Large intestine (tissue), 12 donors: ENCODE measurements at places on chromosomes 4 and X.

GRCh38 chrX:109390556-109390955 is 91.3 kb downstream of the GUCY2F start:
- DNase-seq, result no peak

GRCh38 chrX:118570209-118570608 is 74.6 kb downstream of the DOCK11 start:
- DNase-seq, result no peak

DNA sequence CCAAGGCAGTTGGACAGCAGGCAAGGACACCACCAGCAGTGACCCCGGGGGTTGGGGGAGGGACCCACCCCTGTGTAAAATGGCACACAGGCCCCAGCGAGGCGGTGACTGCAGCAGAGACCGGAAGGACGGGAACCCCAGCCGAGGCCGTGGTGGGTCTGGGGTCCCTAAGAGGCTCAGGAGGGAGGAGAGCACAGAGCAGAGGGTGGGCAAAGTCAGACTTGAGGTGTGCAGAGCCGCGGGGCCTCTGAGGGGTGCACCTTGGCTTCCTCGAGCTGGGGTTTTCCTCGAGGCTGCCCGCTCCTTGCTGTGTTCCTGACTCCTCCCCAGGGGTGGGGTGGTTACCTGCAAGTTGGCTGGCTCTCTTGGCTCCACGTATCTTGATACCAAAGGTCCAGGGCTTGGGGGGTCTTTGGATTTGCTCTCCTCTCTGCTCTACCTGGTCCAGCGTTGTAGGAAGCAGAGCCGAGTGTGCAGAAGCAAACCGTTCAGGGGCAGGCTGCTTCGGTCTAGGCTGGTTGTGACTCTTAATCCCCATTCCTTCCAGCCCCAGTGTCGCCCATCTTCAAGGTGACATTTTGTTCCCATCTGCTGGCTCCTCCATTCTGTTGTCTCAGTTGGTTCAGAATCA is 37.9 kb upstream of the SORCS2 start:
- DNase-seq, result no peak

DNA sequence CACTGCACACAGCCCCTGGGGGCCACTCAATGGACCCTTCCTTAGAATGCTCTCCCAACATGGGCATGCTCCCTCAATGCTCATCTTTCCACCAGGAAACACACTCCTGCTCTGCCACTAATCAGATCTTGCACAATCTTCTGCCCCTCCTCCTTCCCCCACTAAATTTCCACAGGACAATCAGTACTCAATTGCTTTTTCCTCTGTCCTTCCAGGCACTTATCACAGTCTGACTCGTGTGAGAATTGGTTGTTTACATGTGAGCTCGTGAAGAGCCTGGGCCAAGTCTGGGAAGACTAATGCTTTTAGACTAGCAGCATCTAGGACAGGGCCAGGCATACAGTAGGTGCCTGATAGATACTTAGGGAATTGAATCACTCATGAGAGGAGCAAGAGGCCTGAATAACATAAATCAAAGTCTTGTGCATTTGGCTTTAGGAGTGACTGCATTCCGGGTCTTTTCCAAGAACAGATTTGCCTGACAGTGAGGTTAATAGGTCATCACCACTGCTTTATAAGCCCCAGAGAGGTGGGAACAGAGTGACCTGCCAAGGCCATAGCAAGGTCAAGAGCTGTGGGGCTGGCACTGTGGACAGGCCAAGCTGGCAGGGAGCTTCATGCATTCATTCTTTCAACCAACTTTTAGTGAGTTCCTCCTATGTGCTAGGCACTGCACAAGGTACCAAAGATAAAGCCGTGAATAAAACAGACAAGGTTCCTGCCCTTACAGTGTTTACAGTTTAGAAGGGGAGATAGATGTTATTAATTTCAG is 55.0 kb downstream of the PRPS1 start:
- DNase-seq, result peak; percentile 70

DNA sequence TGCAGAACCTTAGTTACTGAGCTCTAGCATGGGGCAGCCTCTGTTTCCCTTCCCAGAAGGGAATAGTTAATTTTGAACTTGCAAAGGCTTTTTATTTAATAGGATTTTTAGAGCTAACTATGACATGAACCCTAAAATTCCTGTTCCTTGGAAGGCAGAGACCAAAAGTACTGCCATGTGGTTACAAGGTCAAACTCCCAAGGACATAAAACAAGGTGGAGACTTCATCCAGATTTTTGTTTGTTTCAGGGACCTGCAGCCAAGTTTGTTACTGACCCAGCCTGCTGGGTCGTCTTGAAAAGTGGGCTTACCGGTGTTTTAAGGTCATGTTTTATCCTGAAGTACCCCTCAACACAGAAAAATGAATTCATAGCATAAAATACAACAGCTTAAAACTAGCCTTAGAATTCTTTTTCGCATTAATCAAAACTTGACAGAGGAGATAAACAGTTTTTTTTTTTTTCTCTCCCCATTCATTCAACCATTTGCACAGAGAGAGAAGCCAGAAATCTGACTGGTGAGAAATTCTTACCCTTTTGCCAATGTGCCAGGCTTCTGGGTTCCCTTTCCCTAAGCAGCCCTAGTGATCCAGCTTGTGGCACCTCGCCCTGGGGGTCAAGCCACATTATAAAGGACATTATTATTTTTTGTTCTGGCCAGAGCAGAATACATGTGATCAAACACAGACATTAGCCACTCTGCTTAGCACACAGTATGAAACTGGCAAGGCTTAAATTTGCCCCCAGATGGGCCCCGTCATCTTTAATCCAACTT is 21.5 kb upstream of the GRPEL1 start:
- no peak for DNase-seq

DNA sequence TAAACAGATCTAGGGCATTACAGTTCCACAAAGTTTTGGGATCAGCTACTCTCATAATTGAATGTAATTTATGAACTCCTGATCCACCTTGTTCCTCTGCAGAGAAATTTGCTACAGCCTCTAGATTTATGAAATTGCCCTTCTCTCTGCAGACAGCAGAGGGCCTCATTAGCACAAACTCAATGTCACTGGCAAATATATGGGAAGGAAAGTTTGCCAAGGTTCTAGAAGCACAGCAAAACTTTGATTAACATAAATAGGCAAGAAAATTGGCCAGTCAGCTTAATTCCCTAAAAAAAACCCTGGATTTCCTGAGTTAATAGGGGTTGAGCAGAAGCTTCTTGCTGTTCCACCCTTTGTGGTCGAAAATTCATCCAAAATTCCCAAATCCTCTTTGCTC is 31.5 kb downstream of the PRPS1 start:
- DNase-seq, result no peak

DNA sequence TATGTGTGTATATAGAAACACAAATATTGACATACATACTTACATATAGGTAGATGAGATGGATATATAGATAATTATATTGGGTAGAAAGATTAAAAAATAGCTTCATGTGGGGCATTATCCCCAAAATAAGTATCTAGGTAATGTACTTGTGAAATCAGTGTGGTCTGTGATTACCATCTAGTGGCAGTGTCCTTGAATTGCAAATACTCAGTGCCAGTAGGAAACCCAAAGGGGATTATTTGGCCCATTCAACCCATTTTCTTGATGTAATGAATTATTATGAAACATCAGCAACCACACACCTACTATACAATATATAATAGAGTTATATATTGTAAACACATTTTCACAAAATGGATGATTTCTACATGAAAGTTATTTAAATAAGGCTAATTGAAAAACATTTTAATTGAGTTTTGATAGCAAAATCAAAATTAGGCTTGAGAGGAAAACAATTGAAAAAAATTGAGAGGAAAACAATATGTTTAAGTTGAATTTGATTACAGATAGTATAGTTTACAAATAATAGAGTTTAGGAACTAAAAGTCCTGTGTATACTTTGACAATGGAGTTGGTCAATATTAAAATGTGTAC is 389.4 kb downstream of the GALNTL6 start:
- no peak for DNase-seq

GRCh38 chr4:172411149-172411548 is 597.9 kb downstream of the GALNTL6 start:
- DNase-seq, result no peak

- no peak for DNase-seq
Observed at GRCh38 chrX:30147996-30148643, 67.2 kb upstream of the MAGEB2 start.

DNA sequence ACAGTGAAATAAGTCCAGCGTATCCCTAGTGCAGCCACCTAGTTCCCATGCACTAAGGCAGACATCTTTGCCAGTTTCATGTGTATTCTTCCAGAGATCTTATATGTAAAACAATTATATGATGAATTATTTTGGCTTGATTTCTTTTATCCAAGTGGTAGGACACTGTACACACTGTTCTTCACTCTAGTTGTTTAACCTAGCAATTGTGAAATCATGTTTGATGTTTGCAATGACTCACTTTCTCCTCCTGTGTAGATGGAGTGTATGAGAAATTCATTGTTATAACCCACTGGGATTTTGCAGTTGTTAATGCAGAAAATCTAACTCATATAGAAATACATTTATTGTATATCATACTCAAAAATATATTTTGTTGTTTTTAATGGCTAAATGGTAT is 17.5 kb upstream of the TBC1D1 start:
- no peak for DNase-seq

DNA sequence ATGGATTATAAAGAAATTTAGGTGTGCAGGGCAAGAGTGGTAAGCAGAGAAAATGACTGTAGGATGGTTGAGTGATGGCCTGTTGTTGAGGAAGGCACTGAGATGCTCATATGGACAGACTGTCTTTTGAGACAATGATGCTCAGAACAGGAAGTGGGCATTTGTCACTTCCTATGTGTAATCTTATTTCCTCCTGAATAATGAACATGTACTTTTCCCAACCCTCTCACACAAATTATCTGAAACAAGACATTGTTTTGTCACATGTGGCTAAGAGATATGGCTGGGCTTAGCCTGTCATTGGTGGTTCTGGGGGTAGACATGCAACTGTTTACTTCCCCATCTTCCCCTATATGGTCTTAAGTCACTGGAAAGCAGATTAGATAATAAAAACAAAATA is 240.5 kb downstream of the CFAP47 start:
- no peak for DNase-seq
